ENCODE measurements at places on chromosomes 1 and 21.

DNA sequence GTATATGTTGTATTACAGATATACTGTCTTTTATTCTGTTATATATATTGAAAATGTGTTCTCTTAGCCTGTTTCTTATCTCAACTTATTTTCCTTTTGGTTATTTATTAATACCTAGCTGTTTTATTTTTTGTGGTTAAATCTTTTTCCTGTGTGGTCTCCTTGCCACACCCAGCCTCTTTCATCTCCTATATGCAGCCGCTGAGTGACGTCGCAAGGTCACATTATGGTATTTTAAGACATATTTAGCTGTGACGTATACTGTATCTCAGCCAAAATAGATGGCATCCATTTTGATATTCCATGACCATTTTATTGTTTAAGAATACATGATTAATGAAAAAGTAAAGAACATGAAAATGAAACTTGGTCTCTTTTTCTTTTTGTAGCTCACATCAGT lies 29.1 kb downstream of the CENPF start:
- DNase-seq = no peak

GRCh38 chr1:162876751-162877150 lies 15.8 kb upstream of the CCDC190 start:
- no peak for DNase-seq

DNA sequence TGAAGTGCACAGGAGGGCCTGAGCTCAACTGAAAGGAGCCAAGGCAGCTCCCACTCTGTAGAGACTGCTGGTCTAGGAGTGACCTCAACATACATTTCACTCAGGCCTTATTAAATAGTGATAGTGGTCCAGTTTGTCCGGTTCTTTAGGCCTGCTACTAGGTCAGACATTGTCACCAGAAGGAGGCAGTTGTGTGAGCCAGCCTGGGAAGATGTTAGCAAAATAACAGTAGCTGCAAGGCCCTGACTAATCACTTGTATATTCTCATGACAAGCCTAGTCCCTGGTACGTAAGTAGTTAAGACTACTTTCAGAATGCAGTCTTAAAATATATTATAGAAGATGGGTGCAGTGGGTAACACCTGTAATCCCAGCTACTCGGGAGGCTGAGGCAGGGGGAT lies 264.0 kb upstream of the CAMK1G start:
- no peak for DNase-seq

DNA sequence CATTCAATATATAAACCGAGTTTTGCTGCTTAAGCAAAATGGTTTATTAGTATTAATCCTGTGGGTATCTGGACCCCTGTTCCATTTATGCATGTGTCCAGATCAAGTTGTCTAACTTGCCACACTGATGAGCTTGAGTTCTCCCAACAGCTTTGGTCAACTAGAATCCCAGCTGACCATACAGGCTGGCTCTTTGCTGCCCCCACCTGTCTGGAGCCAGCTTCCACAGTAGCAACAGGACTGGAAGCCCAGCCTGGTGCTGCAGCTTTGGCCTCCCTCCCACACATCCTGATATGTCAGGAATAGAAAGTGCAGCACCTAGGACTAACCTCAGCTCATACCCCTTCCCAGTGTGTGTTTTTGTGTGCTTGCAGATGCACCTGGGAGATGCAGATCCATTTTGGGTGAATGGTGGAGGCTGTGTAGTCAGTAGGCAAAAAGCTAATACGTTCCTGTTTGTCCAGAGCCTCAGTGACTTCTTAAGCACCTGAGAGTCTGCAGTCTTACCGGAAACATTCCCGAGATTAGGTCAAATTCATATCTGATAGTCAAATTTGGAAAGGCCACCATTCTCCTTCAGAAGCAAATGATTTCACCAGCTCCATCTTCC lies 40.9 kb upstream of the BEND5 start:
- DNase-seq = peak; percentile 29

DNA sequence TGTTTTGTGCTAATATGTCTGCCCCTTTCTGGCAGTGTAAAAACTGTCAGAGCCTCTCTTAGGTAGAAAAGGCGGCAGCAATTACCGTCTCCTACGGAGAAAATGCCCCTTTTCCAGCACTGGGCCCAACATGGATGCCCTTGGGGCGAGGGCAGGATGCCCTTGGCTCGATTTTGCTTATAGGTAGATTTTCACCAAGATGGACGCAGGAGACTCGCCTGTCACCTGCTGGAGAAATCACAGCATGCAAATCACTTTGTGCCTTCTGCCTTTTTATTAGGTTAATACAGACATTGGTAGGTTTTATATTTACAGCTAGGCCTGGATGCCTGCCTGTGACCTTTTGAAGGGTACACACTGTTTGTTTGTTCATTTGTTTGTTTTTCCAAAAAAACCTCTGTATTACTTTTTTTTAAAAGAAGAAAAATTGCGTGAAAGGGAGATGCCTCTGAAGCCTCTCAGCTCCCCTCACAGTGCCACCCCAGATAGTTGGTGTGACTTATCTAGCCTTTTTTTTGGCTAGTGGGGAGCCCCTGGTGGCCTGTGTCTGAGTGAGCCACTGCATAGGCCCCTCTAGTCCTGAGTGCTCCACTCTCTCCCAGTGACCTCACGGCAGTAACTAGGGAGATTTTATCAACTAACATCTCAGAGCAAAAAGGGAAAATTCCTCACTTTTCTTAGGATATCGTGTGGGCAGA lies 2.5 kb downstream of the ATP1B1 start:
- DNase-seq = peak; percentile 54

DNA sequence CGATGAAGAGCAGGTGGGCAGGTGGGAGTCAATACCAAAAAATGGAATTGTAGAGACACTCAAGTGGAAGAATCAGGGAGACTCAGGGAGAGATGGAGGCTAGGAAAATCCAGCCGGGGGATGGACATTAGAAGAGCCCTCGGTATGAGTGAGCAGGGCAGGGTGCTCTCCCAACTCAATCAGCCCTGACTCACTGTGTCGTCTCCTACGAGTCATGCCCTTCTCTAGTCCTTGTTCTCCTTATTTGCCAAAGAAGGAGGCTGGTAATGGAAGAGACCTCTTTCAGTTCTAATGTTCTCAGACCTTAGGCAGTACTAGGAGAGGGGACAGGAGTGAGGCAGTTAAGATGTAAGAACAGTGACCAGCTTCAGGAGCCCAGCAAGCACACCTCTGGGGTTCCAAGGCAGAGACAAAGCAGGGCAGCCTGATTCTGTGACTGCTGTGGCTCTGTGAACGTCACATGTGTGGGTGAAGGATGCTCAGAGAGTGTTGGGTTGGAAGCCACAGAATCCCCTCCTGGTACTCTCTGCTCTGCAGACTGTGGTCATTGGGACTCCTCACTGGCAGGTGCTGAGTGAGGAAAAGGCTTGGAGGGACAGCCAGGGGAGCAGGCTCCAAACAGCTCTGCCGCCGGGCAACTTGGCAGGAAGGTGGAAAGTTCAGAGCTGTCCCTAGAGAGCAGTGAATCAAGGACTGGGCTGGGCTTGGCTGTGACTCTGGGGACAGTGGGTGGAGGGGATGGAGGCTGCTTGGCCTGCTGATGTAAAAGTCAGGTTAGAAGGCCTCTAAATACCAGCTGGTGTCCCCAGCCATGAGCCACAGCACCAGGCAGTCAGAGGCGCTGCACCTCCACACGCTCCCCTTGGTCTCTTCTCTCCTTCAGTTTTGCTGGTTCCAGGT lies 11.1 kb upstream of the GJA5 start:
- DNase-seq = no peak

GRCh38 chr1:183505454-183506089 lies 33.3 kb downstream of the SMG7 start:
- no peak for DNase-seq

DNA sequence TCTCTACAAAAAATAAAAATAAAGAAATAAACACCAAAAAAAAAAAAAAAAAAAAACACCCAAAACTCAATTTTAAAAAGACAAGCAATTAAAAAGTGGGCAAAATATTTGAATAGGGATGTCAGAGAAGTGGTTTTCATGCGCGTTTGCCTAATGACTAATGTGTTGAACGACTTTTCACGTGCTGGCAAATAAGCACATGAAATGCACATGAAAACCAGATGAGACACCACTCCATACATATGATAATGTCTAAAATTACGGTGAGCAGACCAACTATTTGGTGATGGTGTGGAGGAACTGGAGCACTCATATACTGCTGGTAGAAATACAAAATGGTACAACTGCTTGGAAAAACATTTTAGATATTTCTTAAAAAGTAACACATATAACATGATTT lies 39.4 kb upstream of the UHMK1 start:
- DNase-seq = no peak

All from substantia nigra (tissue), 51 donors.